GM12865 (cell line): ENCODE measurements at places on chromosomes 2 and 18.

GRCh38 chr2:171389325-171389724 lies 44.5 kb downstream of the METTL8 start:
- peak; percentile 78 for DNase-seq

GRCh38 chr2:161991991-161992390 lies 82.0 kb downstream of the DPP4 start:
- DNase-seq, result no peak

DNA sequence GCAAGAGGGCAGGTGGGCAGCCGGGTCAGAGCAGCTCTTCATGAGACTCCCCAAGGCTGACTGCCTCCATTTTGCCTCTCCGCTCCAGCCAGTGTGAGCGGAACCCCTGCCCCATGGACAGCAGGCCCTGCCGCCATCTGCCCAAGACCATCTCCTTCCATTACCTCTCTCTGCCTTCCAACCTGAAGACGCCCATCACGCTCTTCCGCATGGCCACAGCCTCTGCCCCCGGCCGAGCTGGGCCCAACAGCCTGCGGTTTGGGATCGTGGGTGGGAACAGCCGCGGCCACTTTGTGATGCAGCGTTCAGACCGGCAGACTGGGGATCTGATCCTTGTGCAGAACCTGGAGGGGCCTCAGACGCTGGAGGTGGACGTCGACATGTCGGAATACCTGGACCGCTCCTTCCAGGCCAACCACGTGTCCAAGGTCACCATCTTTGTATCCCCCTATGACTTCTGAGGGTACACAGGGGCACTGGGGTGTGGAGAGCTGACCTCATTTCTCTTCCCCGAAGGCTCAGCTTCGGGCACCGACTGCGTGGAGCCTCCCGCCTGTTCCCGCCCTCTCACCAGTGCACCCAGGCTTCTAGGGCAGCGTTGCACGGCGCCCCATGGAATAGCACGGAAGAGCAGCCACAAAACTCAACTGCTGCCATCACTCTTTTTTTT lies 49.0 kb downstream of the FBLN7 start:
- no peak for DNase-seq

GRCh38 chr18:78876868-78877267 lies 102.8 kb upstream of the SALL3 start:
- no peak for DNase-seq

GRCh38 chr18:54147439-54147838 lies 77.0 kb downstream of the MBD2 start:
- peak; percentile 91 for DNase-seq

- no peak for DNase-seq
Measured at GRCh38 chr2:95264624-95265023, 9.6 kb upstream of the PROM2 start.

DNA sequence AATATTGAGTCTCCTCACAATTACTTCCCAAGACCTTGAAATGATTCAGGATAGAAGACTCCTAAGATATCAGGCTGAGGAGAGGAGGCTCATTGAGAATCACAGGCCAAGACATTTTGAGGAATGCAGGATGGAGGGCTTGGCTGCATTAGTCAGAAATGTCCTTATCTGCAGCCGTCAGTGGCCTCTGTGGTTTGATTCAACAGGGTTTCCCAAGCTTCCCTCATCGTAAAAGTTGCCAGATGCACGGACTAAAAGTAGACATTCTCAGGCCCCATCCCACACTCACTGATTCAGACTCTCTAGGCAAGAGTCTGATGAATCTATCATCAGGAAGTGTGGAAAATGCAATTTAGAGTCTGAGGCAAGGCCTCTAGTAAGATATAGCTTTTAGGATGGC lies 34.0 kb upstream of the TMEM178A start:
- DNase-seq, result no peak

GRCh38 chr2:239411117-239411516 lies 10.3 kb upstream of the HDAC4 start:
- DNase-seq, result no peak

DNA sequence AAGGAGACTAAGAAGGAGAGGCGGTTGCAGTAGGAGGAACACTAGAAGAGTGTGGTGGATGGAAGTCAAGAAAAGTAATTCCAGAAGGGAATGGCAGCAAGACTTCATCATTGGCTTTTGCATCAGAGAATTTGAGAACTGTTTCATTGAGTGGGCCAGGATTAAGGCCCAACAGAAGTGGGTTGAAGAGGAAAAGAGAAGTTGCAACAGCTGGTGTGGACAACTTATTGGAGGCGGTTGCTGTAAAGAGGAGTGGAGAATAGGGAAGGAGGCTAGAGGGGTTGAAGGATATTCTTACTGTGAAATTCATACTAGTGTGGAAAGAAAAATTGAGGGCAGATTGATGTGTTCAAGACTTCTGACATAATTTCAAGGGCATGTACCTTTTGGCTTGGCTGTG lies 168.7 kb upstream of the FN1 start:
- no peak for DNase-seq

- no peak for DNase-seq
Measured at GRCh38 chr2:79327460-79327859, 167.9 kb upstream of the REG3A start.

DNA sequence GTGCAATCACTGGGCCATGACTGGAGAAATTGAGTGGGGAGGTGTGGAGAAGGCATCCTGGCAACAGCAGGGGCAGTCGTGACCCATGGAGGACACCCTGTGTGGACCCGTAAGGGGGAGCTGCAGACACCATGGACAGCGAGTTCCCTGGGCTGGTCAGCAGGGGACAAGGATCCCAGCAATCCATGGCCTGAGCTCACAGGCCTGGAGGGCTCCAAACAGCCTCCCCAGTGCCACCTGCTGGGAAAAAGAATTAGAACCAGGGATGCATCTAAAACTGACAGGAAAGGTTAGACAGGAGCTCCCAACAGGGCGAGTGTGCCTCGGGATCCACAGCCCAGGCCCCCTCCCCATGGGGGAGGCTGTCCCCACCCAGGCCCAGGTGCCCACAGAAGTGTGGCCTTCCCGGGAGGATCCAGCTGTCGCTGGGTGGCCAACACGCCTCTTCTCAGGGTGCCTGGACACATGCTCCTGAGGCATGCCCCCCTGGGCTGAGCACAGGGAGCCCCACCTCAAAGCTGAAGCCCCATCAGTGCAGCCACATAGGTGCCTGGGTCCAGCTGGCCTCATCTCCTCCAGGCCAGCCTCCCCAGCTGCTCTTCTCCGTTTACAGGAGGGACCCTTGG lies 20.5 kb upstream of the KIF1A start:
- DNase-seq, result peak; percentile 32

GRCh38 chr2:120617055-120617454 lies 118.6 kb upstream of the GLI2 start:
- no peak for DNase-seq

DNA sequence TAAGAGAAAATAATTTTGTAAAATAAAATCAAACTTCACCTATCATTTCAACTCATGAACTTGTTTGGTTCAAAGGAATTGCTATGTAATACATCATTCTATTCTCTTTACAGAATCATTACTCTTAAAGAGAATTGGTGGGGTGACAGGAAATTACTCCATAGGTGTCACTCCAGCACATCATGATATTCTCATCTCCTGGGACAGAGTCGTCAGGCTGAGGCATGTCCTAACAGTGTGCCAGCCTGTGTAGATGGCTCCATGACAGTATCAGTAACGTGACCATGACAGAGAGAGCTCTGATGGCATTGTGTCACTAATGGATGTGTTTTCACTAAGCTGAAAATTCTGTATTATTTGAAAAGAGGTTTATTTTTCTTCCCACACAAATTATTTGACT lies 13.9 kb downstream of the SPATS2L start:
- no peak for DNase-seq

GRCh38 chr2:222450021-222450420 lies 25.7 kb downstream of the SGPP2 start:
- DNase-seq, result no peak

DNA sequence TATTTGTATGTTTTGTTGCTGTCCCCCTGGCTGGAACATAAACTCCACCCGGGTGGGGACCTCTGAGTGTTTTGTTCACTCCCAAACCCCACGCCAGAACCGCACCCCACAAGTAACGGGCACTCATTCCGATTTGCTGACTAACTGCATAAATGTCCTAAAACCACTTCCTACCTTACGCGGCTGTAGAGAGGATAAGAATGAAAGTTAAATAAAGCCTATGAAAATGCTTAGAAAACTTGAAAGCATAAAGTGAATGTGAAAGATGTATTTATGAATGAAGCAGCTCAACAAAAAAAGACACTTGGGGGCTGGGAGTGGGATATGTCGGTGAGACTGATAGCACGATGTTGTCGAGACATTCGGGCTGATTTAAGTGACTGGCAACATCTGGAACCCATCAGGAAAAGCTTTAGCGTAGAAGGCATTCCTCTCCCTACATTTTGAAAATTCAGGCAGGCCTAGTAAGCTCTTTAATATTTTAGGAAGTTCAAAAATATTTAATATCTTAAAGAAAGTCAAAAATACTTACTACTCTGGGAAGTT lies 206.7 kb downstream of the SH3RF3 start:
- DNase-seq, result peak; percentile 37

GRCh38 chr2:196242131-196242620 lies 70.8 kb upstream of the STK17B start:
- DNase-seq, result peak; percentile 78

DNA sequence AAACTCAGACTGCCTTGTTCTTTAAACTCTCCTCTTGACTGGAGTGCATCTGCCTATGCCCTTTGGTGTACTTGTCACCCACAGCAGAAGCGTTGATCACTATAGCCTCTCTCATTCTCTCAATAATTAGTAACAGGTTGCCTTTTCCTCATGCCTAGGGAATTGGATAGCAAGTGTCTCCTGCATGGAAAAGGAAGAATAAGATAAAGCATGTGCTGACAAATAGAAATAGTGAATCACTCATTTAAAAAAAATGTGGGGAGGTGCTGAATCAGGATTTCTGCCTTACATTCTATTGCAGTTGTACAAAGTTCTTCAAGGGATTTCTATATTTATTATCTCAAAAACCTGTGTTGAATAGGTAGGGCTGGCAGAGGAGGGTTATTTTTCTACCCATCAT lies 323.0 kb downstream of the TXNL1 start:
- no peak for DNase-seq

- DNase-seq, result peak; percentile 30
Measured at GRCh38 chr18:54946149-54946581, 13.1 kb downstream of the CCDC68 start.

DNA sequence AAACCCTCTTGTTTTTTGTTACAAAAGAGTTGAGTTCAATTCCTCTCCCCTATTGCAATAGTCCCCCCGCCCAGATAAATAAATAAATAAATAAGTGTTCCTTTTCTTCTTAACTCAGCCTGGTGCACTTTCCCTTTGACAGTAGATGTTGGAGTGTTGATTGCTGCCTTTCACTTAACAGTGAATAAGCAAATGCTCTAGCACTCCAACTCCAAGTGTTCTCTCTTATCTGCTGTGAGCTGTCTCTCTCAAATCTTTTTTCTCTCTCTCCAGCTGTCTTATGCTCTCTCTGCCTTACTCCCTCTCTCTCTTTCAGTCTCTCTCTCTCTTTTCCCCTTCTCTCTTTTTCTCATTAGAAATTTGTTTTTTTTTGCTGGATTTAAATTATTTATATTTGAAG lies 216.7 kb downstream of the TMX3 start:
- DNase-seq, result no peak

DNA sequence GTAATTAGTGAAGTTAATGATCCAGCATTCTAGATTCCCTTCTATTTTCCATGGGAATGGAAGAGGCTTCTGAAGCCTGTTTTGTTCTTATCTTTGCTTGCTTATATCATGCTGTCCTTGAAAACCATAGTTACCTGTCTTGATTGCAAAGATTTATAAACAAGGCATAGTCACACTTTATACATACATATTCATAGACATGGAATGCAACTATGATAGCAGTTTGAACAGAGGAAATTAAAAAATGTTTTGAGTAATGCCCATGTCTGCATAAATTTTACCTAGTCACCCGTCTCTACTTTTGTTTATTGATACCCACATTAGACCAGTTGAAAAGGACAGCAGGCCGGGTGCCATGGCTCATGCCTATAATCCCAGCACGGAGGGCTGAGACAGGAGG lies 289.0 kb downstream of the PTPRM start:
- no peak for DNase-seq

GRCh38 chr2:138537170-138537915 lies 35.8 kb downstream of the SPOPL start:
- DNase-seq, result no peak
